ENCODE measurements at places on chromosomes 7 and 10.

GRCh38 chr10:33227489-33227888, 107.0 kb downstream of the NRP1 start:
- DNase-seq, result no peak

- DNase-seq, result no peak
These were observed 664.3 kb upstream of the FOXK1 start for GRCh38 chr7:4017785-4018184.

DNA sequence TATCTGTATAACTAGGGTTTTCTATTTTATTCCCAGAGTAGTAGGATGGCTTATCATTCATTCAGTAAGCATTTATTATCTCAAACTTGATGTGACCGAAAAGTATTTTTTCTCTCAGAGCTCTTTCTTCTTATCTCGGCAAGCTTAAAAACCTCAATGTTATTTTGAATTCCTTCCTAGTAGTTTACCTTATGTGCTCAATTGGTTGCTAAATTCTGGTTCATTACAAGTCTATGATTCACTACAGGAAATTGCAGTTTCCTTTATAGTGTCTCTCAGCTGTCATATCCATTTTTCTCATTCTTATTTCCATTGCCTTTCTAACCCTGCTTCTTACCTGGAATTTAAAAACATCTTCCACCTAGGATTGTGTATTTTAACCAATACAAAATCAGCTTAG, 12.6 kb upstream of the ICA1 start:
- DNase-seq, result no peak

DNA sequence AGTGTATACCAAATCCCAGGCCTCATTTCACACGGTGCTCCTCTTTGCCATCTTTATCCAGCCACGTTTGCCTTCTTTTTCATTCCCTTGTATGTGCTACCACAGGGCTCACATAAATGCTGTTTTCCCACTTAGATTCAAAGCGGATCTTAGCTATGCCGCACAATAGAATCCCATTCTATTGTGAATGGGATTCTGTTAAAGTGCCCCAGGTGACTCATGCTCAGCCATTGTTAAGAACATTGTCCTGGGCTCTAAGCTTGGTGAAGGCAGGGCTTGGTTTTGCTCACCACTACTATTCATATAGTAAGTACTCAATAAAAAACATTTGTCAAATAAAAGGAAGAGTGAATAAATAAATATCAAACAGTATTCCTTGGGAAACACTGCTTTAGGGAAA, 72.3 kb upstream of the PHYHIPL start:
- DNase-seq, result no peak

GRCh38 chr7:29315122-29315891, 120.7 kb downstream of the CHN2 start:
- no peak for DNase-seq
